ENCODE measurements at places on chromosomes 3 and 15.

GRCh38 chr3:124714223-124714853, 15.9 kb upstream of the UMPS start:
- DNase-seq: no peak

DNA sequence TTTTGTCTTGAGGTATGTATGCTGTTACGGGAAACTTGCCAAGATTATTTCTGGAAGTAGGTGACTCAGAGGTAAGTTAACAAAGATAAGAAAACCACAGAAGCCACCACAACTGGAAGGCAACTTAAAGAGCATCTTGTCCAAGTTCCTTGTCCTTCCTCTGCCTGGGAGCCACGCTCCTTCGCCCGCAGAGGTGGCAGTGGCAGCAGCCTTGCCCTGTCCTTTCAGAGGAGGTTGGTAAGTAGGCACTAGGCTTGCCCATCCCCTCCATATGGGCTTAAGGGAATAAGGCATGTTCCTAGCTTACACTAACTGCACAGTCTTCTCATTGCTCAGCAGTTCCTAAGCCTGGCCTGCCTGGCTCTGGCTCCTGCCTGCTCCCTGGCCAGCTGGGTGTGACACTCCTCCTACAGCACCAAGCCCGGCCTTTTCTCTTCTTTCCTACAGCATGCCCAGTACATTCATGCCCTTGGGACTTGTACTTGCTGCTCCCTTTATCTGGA, 48.0 kb upstream of the RAB6B start:
- DNase-seq: no peak

GRCh38 chr3:42081838-42082473, 9.2 kb upstream of the TRAK1 start:
- no peak for DNase-seq

- no peak for DNase-seq
Observed at GRCh38 chr15:92667287-92667904, 11.8 kb upstream of the FAM174B start.

GRCh38 chr3:106025151-106025722, 156.4 kb upstream of the CBLB start:
- no peak for DNase-seq

GRCh38 chr3:129224984-129225393, 24.4 kb upstream of the COPG1 start:
- peak; percentile 34 for DNase-seq

GRCh38 chr15:72797338-72797689, 13.8 kb upstream of the ADPGK start:
- DNase-seq: no peak

GRCh38 chr3:71714595-71714994, 10.6 kb downstream of the EIF4E3 start:
- no peak for DNase-seq

DNA sequence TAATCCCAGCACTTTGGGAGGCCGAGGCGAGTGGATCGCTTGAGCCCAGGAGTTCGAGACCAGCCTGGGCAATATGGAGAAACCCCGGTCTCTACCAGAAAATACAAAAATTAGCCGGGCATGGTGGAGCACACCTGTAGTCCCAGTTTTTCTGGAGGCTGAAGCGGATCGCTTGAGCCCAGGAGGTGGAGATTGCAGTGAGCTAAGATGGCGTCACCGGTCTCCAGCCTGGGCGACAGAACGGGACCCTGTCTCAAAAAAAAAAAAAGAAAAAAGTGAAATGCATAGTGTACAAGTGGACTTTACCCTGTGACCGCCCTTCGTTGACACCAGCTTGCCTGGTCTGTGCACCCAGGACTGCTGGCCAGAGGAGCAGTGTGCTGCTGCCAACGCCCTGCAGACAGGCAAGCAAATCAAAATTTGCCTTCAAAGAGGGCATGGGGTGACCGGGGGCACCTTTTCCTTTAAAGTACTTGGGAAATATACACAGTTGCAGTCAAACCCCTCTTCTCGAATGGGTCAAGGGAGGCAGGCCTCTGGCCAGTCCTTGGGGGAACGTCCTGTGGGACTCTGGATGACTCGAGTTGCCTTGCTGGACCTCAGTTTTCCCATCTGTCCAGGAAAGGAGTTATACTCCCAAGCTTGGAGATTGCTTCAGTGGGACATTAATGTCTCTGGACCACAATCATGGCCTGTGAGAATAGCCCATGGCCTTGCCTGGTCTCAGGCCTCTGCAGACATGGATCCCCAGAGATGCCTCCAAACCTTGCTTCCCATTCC, 1.0 kb downstream of the XYLB start:
- no peak for DNase-seq

DNA sequence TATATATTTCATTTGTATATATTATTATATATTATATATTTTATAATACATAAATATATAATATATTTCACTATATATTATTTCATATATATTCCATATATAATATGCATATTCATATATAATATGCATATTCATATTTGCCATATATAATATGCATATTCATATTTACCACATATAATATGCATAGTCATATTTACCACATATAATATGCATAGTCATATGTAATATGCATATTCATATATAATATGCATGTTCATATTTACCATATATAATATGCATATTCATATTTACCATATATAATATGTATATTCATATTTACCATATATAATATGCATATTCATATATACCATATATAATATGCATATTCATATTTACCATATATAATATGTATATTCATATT, 51.2 kb upstream of the GATA2 start:
- DNase-seq: no peak
